ENCODE measurements at places on chromosomes 3 and 15.
A peak's percentile ranks its signal among the peaks of the same experiment; 100 is the strongest.

DNA sequence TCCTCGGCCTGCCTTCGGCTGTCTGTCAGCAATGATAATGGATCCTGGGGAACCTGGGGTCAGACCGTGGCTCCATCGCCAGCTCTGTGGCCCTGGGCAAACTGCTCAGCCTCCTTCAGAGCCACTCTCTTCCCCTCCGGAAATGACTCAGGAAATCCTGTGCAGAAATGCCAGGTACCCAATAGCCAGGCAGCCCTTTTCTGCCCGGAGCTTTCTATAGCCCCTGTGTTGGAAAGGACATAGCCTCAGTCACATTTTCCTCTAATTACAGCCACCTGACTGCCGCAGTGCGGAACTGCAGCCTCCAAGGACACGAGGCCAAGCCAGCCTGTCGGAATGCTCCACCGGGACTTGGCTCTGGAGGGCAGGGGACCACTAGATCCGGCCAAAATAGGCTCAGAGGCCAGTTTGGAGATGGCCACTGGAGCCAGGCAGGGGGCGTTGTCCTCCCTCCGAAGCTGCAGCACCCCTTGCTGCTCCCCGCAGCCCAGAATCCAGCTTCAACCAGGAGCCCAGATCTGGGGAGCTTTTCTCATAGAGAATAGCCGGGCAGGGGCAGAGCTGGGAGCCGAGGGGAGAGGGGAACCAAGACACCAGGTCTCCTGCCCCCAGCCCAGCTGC, 11.6 kb upstream of the ZXDC start:
- peak; percentile 42 for DNase-seq

DNA sequence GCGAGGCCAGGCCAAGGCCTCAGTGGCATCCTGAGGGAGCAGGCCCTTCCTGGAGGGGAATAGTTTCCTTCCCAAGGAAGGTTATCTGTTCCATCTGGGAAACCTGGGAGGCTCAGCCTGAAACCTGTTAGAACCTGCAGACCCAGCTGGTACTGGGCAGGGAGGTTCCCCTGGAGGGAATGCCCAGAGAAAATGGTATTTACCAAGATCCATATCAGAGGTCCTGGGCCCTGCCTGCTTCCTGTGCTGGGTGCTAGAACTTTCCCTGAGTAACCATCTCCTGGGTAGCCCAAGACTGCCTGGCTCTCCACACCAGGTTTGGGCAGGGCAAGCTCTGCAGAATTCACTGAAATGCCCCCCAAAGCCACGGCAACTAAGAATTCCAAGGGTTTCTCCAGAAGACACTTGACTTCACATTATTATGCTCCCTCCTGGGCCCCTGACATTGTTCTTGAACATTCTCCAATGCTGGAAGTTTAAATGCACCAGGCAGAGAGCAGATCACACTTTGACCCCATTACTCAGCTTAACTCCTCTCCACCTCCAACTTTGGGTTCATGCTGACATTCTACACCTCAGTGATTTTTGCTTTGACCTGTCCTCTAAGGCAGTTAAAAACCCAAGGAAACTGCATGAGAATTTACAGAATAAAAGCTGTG, 2.0 kb downstream of the CA12 start:
- DNase-seq: no peak

- DNase-seq: no peak
These were observed 152.6 kb downstream of the BBX start for GRCh38 chr3:107675233-107675900.

- DNase-seq: no peak
These were observed 38.2 kb upstream of the CNOT10 start for GRCh38 chr3:32646761-32647160.

- DNase-seq: peak; percentile 60
These were observed 16.5 kb upstream of the LAMP3 start for GRCh38 chr3:183178833-183179549.

DNA sequence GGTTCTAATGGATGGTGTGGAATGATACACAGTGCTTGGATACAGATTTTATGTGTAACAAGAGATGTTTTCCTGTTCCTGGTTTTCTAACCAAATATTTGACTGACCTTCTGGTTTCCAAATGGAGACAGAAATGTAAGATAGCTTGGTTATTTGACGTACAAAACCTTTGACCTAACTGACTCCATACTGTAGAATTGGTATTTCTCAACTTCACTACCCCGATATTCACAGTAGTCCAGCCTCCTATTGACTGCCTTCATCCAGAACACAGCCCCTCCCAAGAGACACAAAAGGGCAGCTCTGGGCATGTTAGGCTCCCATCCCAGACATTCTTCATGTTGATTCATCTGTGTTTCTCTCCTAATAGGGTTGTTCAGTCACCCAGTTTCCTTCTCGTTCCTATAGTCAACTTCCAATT, 33.4 kb downstream of the MYO1E start:
- DNase-seq: no peak

GRCh38 chr15:67421105-67421504, 99.8 kb upstream of the C15orf61 start:
- DNase-seq: no peak

DNA sequence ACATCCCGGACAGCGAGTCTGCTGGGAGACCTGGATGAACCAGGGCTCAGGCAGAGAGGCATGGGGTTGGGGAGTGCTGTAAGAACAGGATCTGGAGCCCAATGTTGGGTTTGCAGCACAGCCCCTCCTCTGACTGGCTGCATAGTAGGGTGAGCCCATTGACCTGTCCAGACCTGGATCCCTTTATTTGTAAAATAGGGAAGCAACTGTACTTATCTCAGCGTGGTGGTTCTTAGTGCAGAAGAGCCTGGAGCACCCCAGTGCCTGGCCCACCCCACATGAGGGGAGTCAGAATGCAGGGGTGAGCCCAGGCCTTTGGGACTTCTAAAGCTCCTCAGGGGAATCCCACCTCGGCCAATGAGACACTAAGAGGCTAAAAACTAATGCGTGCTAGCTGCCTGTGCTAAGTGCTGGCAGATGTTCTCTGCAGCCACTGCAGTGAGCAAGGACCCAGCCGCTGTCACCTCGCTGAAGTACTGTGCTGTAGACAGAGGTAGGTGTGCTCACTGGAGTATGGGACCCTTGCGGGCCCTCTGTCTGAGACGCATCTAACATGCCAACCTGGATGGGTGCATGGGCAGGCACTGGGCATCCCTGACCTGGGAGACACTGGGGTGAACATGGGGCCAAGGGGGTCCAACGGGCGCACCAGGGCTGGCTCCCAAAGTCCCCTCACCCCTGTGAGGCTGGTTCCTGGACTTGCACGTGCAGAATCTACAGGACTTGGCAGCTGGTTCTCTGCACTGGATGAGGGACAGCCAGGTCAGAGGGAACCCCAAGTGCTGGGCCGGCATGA, 95.6 kb downstream of the ATP10A start:
- no peak for DNase-seq

DNA sequence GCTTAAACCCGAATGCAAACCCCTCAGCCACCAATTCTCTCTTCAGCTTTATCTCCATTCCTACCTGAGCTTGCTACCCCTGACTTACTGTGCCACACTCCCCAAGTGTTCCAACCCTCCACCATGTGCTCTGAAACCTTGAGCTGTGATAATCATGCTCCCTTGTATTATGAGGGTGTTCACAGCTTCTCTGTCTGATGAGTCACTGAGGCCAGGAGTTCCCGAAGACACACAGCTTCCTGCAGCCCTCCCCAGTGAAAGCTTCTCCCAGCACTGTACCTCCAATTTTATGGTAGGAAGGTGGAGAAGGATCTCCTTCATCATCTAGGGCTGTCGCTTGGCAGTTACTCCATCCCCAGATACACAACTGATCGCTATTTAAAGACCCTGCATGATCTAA, 24.9 kb downstream of the STAC start:
- no peak for DNase-seq

DNA sequence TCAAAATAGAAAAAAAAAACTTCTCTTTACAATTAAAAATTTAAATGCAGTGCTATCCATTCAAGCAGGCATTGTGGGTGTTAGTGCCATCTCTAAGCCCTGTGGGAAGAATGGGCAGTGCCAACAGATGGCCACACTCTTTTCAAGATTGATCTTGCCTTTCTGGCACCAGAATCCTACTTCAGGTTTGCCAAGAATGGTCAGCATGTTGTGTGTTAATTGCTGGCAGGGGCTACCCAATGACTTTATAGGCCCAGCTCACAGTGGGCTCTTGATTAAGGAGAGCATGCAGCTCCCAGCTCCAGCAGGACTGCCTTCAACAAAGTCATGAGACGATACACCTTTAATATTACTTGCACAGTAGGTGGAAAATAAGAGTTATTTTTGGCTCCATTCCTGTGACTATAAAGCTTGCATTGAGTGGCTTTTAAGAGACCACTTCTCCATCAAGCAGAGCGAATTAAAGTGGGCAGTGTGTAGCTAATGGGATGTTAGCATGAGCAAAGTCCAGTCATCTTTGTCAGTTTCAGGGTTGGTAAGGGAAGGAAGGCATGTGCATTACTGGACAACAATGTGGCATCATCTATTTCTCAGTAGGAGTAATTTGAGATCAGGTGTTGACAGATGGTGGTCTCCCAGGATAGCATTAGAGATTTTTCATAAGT, 476.8 kb downstream of the C3orf38 start:
- DNase-seq: no peak

DNA sequence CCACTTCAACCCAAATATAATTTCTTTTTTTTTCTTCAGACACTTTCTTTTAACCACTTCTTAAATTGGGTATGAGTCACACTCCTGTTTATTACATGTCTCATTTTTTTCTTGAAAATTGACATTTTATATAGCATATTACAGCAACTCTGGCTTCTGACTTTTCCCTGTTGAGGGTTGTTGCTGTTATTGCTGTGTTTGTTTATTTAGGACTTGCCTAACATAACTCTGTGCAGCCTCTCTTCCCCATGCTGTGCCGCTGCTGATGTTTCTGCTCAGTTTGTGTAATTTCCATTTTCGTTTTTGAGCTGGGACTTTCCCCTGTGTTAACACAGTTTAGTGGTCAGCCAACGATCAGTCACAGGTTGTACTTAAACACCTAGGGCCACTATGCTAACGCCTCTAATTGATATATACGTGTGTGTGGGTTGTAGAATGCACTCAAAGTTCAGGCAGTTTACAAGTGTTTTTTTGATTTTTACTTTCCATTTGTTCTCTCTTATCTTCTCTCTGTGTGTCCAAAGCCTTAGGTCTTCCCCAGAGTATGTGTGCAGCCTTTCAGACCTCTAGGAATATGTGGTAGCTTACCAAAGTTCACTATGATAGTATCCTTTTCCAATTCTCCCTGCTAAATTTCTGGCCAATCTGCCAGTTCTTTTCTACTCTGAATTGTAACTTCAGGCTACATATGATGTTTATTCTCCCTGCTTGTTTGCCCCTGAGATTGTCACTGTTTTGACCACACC, 337.2 kb downstream of the ZBTB20 start:
- no peak for DNase-seq

DNA sequence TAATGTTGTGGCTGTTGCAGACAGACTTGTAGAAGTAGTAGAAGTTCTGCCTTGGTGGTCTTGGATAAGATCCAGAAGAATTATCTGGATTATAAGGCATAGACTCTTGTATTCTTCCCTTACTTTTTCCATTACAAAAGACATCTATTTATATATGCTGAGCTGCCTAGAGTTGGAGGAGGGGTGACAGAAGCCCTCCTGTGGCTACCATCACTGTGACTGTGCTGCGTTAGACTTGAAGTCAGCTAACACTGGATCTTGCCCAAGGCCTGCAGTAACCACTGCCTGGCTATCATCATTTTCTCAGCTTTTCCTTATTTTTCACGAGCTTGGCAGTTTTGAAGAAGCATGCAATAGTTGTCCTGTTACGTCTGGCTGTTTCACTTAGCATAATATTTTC, 684.8 kb upstream of the BCHE start:
- DNase-seq: no peak

- no peak for DNase-seq
These were observed 42.0 kb downstream of the PGPEP1L start for GRCh38 chr15:98965597-98965996.

- no peak for DNase-seq
These were observed 190.8 kb downstream of the SUCLG2 start for GRCh38 chr3:67463656-67464055.

DNA sequence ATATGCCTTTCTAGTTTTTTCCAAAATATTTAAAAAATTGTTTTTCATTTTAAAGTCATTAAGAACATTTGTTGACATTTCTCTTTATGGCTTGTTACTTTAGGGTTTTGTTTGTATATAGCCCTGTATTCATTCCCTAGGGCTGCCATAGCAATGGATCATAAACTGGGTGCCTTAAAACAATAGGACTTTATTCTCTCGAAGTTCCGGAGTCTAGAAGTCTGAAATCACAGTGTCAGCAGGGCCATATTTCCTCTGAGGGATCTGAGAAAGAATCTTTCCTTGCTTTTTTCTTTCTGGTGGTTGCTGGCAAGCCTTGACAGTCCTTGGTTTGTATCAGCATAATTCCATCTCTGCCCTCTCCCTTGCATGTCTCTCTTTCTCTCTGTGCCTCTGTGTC, 63.4 kb upstream of the CADPS start:
- no peak for DNase-seq

- no peak for DNase-seq
These were observed 15.7 kb upstream of the VEPH1 start for GRCh38 chr3:157518881-157519280.

GRCh38 chr3:20698896-20699295, 512.9 kb upstream of the SGO1 start:
- DNase-seq: no peak
